Uterine smooth muscle cell (primary cell): ENCODE measurements at places on chromosomes 12 and 14. TPM values are rescaled to one million over a fixed set of nuclear protein-coding genes. Genes with fewer than 3 reads are reported as not detected.

Gene LRRK2
- 9.6 and 13.1 TPM in 2 replicates for total RNA-seq

Gene CHFR
- 34.0 and 35.5 TPM in 2 replicates for total RNA-seq

Gene CCDC175
- total RNA-seq = not detected in 2 replicates

Gene ERP27
- total RNA-seq = not detected in 2 replicates

Gene PAX9
- total RNA-seq = under 0.01 and 0.11 TPM in 2 replicates

Gene RAPGEF3
- 5.3 and 6.1 TPM in 2 replicates for total RNA-seq

Gene OAS1
- total RNA-seq = 0.33 and 1.4 TPM in 2 replicates

Gene GARIN6
- not detected in 2 replicates for total RNA-seq

Gene MDGA2
- total RNA-seq = 0.11 TPM in 1 of 2 replicates, not detected in the other

Gene AKAP5
- total RNA-seq = 0.44 and 1.1 TPM in 2 replicates

Gene KIF26A
- total RNA-seq = 1.3 and 1.5 TPM in 2 replicates
